ENCODE measurements at places on chromosomes 3 and 15.

- peak; percentile 23 for DNase-seq
Observed at GRCh38 chr15:53549697-53550305, 209.7 kb downstream of the WDR72 start.

- no peak for DNase-seq
Observed at GRCh38 chr15:25694239-25694584, 168.9 kb downstream of the ATP10A start.

GRCh38 chr3:112602217-112602838 is 38.6 kb downstream of the CCDC80 start:
- no peak for DNase-seq

DNA sequence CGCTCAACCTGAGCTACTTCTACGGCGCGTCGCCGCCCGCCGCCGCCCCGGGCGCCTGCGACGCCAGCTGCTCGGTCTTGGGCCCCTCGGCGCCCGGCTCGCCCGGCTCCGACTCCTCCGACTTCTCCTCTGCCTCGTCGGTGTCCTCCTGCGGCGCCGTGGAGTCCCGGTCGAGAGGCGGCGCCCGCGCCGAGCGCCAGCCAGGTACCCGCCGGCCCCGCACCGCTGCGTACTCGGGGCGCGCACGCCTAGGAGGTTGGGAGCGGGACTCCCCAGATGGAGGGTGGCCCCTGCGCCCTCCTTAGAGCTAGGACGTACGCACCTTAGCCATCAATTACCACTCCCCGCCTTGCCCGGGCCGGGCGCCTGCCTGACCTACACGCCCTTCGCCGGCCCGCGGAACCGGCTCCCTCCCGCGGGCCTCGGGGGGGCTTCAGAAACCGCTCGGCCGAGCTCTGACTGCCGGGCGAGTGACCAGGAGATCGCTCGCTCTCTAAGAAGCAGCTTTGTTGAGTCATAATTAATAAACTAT is 466 bp downstream of the NFKBIZ start:
- DNase-seq = no peak

DNA sequence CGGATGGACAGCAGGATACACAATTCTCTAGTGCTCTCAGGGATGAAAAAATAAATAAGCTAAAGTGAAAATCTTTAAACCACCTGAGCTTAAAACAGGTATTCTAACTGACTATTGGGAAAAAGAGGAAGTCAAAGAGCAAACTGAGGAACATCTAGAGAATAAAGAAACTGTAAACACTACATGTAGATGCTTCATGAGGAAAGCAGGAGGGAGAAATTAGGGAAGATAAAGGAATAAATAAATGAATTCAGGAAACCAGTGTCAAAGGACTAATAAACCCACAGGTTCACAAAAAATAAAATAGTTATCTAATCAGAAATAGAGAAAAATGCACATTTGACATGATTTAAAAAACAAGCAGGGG is 525 bp upstream of the MCCC1 start:
- DNase-seq = no peak

GRCh38 chr15:44775953-44776352 is 39.6 kb downstream of the TRIM69 start:
- DNase-seq = no peak

GRCh38 chr3:184037816-184038215 is 6.3 kb downstream of the HTR3D start:
- no peak for DNase-seq

DNA sequence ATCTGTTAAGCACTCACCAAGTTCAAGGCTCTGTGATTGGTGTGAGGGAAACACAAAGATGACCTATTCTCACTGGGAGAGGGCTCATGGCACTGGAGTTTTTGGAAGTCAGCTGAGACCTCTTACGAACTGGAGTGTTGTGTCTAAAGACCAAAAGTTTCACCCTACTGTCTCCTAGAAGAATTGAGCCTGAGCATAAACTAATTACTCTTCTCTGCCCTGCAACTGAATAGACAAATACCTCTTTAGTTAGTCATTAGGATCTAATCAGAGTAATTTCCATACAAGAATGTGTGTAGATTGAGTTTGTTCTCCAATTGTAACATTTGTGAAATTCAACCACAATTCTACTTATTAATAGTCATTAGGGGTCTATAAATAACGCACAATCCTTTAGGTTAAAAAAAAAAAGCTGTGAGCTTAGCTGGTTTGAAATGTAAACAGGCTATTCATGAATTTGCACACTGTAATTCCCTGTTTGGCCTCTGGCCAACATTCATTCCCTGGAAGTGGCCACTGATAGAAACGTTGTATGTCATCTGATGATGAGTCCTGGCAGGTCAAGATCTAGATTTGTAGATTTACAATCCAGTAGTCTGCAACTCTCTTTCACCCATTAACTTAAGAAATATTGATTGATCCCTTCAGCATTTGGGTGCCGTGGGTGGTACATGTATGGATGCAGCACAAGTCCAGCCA is 76.8 kb upstream of the SOX14 start:
- no peak for DNase-seq

GRCh38 chr3:141336672-141337522 is 31.4 kb upstream of the ZBTB38 start:
- DNase-seq = no peak

GRCh38 chr3:106510206-106510605 is 641.4 kb upstream of the CBLB start:
- no peak for DNase-seq

GRCh38 chr3:12158387-12159226 is at the start of gene TIMP4:
Gene TIMP4, minus strand, starts transcription at chr3:12158912. Its CDS starts 72 bp downstream, at chr3:12158840.
- peak; percentile 20 for DNase-seq
